ENCODE measurements at places on chromosomes 6 and 20.

DNA sequence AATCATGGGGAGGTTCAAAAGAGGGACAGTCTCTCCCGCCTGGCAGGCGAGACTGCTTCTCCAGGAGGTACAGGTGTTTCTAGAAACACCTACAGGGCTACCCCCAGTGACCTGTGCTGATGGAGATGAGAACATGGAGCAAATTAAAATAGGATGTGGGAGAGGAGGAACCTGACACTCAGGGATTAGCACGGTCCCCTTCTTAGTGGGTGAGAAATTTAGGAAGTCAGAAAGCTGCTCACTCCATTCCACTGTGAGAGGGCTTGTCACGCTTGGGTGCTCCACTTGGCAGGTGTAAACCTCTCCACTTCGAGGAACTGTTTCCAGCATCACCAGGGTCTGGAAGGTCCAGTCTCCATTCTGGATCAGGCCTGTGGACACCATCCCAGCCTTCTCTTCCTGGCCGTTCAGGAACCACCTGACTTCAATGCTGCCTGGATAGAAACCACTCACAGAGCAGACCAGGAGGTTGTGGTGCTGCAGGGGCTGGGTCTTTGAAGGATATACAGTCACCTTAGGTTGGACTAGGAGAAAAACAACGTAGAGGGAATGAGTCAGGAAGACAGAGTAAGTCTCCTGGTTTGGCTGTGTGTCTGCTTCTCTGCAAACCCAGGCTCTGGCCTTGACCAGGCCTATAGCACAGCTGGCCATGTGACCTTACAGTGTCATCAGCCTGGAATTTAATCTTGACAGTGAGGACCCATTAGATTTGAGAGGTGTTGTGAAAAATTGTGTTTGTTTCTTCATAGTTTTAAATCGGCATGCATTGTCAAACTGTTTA is 8.1 kb downstream of the HLA-DRB1 start:
- no peak for ATAC-seq

- no peak for ATAC-seq
Measured at GRCh38 chr6:166145751-166146150, 21.9 kb downstream of the TBXT start.

DNA sequence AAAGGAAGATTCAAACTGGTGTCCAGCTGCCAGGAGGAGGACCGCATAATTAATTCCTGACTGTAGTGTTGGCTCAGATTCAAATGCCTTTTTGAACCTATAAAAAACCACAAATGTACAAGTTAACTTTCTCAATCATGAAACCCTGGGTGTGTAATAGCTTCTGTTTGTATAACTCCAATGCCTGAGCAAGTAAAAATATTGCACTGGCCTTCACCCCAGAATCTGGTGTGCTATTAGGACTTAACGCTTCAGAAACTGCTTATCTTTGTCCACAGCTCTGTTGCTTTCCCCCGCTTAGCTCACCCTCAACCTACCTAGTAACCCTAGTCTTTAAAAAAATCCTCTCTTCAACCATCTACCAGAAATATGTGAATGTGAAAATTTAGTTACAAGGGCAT is 119.1 kb upstream of the MAP7 start:
- ATAC-seq, result no peak

DNA sequence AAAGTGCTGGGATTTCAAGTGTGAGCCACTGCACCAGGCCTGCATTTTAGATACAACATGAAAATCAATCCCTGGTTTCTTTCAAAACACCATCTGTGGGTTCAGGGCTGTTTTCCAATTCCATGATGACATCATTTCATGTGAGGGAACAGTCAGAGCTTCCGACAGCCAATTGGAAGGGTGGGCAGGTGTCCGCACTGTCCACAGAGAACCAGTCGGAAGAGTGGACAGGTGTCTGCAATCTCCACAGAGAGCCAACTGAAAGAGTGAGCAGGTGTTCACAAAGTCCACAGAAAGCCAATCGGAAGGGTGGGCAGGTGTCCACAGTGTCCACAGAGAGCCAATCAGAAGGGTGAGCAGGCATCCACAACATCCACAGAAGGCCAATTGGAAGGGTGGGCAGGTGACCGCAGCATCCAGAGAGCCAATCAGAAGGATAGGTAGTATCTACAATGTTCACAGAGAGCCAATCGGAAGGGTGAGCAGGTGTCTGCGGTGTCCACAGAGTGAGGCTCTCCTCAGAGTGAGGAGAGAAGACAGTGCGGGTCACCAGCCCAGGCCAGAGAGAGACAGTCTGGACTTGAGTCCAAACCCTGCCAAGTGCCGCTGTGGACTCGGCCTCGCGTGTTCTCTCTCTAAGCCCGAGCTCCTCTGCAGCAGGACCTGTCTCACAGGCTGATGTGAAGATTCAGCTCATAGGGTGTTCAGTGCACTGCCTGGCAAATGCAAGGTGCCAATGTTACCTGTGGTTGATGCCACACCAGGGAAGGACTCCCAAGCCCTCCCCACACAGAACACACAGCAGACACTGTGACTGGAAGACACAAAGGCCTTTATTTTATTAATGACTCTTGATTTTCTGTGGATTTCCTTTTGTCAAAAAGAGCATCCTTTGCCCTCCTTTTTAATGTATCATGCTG is 57.3 kb downstream of the DLL1 start:
- no peak for ATAC-seq

DNA sequence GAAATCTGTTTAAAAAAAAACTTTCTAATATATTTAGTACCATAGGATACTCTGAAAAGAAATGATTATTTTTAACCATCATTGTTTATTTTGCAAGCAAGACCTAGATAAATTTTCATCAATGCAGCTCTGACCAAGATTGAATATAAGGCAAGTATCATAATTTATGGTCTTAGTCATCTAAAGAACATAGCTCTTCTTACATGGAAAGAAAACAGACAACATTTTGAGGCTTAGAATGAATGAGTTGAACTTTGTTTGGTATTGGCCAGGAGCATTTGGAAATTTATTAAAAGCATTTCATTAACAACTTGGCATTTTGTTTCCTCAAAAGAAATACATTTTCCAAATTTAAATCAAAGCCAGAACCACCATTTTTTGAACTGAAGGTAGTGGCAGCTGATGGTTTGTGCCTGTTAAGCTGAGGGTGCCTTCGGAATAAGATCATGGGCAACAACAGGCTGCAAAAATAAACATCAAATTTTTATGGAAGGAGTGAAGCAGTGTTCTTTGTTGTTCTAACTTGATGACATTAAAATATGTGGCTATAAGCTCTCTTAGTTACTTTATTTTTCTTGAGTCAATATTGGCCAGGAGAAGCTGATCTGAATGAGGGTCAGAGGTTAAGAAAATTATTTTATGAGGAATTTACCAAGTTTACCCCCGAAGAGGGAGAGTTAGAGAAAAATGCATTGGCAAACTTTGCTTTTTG is 6.7 kb upstream of the ATXN1 start:
- ATAC-seq, result no peak

GRCh38 chr6:22152841-22153240 is 144.0 kb downstream of the PRL start:
- ATAC-seq, result no peak

DNA sequence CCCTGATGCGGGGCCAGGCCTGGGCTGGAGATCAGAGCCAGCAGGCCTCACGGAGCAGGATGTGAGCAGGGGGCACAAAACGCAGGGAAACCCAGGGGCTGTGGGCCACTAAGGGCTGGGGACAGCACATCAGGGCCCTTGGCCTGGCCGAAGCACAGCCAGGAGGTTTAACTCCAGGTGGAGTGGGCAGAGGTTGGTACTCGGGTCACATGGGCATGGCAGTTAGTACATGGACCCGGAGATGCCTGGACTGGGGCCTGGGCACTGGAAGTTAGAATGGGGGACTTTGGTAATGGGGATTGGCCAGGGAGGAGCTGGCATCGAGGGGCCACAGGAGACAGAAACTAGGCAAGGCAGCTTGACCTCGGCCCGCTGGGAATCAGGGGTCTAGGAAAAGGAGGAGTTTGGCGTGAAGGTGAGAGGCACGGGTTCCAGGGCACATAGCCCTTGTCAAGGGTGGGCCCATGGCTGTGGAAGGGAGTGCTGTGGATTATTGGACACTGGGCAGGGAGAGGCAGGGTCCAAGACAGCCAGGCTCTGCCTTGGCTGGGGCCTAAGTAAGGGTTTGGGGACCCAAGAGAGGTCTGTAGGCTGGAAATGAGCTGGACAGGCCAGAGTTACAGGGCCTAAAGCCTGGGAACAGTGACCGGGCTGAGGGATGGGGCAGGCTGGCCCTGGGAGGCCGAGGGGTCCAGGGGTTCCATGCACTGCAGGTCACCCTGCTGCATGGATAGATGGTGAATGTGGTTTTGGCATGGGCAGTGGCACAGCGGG is 41.6 kb upstream of the CD93 start:
- ATAC-seq, result no peak

- no peak for ATAC-seq
Measured at GRCh38 chr6:104483225-104483834, 376.4 kb downstream of the HACE1 start.

GRCh38 chr20:19712721-19713260 is 45.3 kb upstream of the RIN2 start:
- ATAC-seq, result no peak

DNA sequence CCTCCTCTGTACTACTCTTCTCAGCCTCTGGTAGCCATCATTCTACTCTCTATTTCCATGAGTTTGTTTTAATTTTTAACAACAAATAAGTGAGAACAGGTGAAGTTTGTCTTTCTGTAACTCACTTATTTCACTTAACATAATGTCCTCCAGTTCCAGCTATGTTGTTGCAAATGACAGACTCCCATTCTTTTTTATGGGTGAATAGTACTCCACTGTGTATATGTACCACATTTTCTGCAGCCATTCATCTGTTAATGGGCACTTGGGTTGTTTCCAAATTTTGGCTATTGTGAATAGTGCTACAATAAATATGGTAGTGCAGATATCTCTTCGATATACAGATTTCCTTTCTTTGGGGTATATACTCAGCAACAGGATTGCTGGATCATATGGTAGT is 73.7 kb upstream of the TNFRSF21 start:
- no peak for ATAC-seq
